T1000 (cell line): ENCODE measurements at places on chromosomes 6 and 20.
A peak's percentile ranks its signal among the peaks of the same experiment; 100 is the strongest.

GRCh38 chr6:129713806-129714333 lies 3.9 kb upstream of the ARHGAP18 start:
- no peak for DNase-seq

- DNase-seq, result no peak
Observed at GRCh38 chr6:20237677-20238460, 25.6 kb upstream of the MBOAT1 start.

- no peak for DNase-seq
Observed at GRCh38 chr6:18306977-18307376, 42.6 kb upstream of the DEK start.

- no peak for DNase-seq
Observed at GRCh38 chr6:16766043-16766536, 4.8 kb upstream of the ATXN1 start.

DNA sequence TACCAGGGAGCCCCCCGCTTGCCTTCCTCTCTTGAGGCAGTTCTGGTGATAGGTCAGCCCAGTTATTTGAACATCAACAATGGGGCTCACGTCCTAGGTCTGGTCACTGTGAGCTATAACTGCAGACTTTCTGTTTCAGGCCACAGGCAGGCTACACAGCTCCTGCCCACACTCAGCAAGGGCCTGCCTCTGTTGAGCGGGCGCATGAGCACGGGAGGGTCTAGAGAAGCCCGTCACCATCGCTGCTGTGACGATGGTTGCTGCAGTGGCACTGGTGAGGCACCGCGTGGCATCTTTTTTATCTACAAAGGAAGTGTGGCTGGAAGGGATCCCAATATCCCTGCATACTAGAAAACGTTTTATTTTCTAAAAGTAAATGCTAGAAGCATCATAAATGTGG lies 77.8 kb downstream of the RAMACL start:
- DNase-seq, result no peak

DNA sequence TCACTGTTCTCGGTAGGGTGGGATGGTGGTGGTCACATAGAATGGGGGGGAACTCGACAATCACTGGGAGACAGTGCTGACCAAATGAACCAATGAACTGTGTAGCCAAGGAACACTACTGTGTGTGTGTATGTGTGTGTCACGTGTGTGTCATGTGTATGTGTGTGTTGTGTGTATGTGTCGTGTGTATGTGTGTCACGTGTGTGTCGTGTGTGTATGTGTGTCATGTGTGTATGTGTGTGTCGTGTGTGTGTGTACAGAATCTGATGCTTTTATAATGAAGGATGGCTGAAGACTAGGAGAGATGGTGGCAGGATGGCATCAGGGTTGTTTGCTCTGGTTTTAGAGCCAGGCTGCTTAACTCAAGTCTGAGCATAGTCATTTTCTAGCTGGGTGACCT lies 99.1 kb upstream of the DUSP22 start:
- DNase-seq, result no peak

DNA sequence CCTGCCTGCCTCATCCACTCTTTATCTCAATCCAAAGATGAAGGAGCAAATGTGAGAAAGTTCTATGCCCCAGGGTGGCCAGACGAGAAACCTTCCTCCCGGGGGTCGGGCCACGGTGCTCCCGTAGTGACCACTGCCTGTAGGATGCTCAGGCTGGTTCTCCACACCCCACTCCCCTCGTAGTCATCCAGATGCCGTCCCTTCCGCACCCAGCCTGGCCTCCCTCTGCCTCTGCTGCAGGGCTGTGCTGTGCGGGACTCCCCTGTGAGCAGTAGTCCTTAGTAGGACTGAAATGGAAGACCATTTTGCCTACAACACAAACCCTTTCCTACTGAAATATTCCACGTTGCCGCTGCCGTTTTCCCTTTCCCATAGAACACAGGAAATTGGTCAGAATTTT lies 2.0 kb downstream of the TMC2 start:
- no peak for DNase-seq

DNA sequence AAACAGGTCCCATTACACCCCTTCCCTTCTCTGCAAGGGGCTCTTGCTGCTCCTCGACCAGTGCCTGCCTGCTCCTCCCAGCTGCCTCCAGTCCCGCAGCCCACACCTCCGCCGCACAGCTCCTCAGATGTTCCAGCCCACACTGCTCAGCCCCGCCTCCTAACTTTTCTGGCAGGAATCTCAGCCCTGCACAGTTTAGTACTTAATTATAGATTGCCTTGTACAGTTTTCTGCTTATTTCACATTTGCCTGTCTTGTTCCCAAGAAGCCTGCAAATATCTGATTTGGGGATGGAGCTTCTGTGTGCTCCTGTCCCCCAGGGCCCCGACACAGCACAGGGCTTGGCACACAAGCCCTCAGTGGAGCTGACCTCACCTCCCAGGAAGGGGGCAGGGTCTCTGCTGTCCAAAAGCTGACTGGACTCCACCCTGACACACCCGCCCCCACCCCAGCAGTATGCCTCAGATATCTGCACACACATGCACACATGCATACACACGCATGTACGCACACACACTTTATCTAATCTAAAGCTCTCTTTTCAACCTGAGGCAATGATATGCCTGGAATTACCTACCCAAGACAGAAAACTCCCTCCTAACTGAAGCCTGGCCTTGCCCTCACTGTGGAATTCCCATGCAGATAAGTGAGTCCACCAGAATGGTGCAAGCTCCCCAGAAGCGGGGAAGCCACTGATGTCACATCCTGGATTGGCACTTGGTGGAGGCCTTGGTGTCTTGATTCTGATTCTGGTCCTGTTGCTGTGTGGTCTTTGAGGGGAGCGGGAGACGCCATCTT lies 1.2 kb upstream of the PNPLA1 start:
- no peak for DNase-seq

DNA sequence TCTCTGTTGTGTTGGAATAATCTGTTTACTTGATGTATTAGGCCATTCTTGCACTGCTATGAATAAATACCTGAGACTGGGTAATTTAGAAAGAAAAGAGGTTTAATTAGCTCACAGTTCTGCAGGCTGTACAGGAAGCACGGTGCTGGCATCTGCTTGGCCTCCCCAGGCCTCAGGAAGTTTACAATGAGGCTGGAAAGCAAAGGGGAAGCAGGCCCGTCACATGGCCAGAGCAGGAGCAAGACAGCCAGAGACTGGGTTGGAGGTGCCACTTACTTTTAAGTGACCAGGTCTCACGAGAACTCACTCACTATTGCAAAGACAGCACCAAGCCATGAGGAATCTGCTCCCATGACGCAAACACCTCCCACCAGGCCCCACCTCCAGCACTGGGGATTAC lies 50.6 kb upstream of the FUCA2 start:
- no peak for DNase-seq

GRCh38 chr20:42074944-42075343 lies 456.8 kb upstream of the CHD6 start:
- DNase-seq, result no peak

DNA sequence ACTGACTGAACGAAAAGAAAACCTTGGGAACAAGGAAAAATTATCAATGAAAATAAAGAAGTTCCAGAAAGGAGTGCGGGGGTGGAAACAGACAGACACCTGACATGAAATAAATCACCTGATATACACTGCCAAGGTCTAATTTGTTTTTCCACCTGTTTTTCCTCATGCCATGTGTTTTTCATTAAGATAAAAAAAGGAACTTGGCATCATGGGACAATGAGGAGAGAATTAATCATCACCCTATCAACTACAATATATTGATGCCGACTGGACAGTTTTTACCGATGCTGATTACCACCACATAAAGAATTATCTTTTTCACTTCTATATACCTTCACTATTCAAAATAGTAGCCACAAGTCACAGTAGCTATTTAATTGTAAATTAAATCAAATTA lies 233.2 kb downstream of the ARHGAP18 start:
- no peak for DNase-seq

DNA sequence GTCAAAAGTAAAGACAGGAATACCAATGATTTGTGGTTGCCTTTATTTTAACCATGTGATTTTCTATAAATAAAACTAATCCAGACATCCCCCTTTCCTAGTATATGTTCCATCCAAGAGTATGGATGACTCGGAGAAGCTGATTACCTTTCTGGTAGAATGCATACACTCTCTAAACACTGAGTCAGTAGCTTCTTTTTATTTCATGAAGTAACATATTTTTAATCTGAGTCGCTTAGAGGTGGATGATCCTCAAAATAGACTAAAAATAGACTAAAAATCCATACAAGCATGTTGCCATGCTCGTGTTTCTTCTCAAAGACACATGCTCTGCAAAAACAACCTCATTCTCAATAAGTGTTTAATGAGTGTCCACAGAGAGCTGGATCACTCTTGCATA lies 263.7 kb downstream of the COL12A1 start:
- DNase-seq, result no peak

DNA sequence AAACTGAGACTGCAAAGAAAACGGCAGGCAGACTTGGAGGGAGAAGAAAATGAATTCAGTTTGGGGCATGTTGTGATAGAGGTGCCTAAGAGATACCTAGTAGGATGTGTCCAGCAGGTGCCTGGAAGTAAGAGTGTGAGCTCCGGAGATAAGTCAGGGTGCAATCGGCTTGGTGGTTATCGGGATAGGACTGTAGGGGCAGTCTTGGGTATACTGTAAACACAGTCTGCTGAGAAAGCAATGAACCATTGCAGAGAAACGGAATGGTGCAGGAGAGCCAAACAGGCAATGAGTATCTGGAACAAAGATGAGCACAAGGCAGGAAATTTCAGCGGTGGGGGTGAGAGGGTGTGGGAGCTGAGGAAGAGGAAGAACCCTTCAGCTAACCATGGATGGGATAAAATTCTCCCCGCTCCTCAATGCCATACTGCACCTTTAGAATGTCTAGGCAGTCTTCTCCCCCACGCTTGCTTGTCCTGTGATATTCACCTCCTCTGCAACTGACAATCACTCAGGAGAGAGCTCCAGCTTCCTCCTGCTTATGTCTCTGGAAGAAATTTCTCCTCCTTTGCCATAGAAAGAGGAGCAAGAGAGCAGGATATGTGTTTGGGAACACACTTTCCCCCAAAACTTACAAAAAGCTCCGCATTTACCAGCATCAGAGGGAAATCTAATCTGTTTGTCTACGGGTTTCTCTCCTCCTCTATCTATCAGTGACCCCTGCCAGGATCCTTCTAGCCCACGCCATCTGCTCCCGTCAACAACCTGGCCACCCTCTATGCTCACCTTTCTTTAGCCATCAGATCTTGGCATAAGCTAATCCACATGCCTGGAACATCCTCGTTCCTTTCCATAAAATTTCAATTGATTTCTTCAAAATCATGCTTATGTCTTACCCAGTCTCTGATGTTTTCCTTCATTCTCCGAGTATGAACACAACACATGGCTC lies 381.7 kb upstream of the JARID2 start:
- no peak for DNase-seq

- no peak for DNase-seq
Observed at GRCh38 chr6:130500693-130501092, 134.9 kb downstream of the TMEM200A start.

- no peak for DNase-seq
Observed at GRCh38 chr20:42192321-42192720, 574.1 kb upstream of the CHD6 start.

- no peak for DNase-seq
Observed at GRCh38 chr20:58522666-58523065, 7.5 kb upstream of the APCDD1L start.

DNA sequence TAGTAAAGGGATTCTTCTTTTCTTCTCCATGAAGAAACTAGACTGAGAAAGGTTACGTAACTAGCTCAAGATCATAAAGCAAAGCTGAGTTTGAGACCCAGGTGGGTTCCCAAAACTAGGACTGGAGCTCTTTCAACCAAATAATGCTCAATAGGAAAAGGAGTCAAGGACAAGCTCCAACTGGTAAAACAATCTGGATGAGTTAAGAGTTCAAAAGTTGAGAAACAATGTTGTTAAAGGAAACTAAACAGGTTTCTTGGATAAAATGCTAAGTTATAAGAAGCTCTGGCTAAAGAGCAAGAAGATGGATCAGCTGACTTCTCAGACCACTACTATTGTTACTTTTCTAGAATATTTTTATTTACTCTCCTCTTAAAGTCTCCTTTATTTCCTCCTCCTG lies 137.3 kb downstream of the MMS22L start:
- DNase-seq, result no peak

- peak; percentile 59 for DNase-seq
Observed at GRCh38 chr6:77456531-77457248, 6.6 kb downstream of the HTR1B start.

- no peak for DNase-seq
Observed at GRCh38 chr6:150894935-150895552, 29.5 kb downstream of the MTHFD1L start.

GRCh38 chr6:156028335-156029131 lies 572.9 kb upstream of the NOX3 start:
- no peak for DNase-seq

DNA sequence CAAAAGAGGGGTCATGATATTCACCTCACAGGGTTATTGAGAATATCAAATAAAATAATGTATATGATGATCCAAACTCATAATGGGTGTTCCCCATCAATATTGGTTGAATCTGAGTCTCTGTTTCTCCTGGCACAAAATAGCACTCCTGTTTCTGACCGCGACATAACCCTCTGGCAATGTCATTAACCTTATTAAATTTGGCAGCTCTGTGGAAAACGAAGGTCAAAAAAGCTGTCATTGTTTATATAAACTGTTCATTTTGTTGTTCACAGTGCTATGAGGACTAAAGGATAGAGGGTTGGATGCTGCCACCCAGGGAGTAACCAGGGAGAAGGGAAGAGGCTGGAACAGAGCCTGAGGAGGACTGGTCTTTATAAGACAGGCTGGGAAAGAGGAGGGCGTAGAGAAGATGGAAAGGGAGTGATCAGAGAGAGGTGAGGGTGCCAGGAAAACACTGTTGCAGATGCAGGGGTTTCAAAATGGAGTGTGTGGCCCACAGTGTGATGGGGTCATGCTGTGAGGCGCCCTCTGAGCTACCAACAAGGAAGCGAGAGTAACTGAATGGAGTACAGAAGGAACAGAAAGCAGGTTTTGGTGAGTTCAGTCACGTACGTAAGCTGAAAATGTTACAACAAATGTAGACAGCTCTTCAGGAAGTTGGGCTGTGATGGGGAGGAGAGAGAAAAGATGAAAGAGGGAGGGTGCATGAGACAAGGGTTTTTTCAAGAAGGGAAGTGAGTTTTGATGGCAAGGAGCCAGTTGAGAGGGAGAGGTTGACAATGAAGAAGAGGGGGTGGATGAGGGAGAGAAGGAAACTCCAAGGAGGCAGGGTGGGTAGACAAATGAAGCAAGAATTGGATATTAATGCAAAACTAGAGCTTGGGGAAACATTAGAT lies 251.6 kb upstream of the TAB2 start:
- no peak for DNase-seq

- DNase-seq, result no peak
Observed at GRCh38 chr6:5507131-5507681, 245.9 kb downstream of the FARS2 start.
